ENCODE measurements at places on chromosomes 1 and 21.

GRCh38 chr1:183200451-183200850, 14.4 kb downstream of the LAMC2 start:
- DNase-seq = no peak

DNA sequence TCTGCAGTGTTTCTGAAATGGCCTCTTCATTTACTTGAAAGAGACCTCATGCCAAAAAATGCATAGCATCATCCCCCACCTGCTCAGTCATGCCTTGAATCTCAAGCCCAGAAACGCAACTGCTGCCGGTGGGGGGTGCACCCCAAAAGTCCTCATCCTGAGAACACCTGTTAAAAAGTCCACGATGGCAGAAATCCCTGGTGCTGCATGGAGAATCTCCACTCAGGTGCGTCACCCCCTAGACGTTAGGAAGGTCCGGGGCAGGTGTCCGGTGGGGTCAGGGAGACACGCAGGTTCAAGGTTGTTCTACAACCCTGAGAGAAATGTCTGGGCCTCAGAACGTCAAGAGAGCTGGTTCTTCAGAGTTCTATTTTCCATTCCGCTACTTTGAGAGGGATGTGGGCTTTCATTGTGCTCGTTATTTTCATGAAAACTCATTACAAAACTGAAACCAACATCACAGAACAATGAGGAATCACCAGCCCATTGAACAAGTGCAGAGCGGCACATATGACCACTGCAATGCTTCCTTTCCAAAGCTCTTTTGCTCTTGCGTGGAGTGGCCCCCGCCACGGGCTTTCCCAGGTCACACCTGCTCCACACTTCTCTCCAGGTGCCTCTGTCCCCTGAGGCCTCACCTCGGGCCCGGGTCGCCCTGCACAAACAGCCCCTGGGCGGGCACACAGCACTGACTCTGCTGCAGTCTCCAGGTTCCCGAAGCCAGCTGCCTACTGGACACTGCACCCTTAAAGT, 201.9 kb downstream of the TOMM20 start:
- peak; percentile 26 for DNase-seq

DNA sequence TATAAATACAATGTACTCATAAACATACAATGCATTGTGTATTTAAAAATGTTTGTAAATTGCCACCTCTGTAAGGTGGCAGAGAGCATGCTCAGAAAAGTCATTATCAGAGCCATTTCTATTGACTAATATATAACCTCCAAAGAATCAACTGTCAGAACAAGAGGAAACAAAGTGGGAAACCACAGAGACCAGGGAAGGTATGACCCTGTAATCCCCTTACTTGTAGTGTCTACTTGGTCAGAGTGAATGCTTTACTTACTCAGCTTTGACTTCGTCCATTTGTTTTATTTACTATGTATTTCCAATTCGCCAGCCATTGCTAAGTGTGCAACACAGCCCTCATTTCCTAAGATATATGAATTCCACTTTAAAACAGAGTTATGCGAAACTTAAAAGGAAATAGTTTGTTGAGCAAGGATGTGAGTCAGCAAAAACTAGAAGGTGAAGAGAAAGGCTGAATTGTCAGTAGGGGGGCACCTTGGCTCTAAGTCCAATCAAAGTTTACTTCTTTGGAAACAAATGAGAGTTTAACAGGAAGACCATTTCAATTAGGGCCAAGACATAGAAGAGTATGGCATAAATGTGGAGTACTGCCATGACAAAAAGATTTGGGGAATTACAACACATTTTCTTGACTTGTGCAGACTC, 671.7 kb upstream of the PTBP2 start:
- no peak for DNase-seq

GRCh38 chr1:174049514-174049913, 27.4 kb upstream of the RC3H1 start:
- DNase-seq = no peak

DNA sequence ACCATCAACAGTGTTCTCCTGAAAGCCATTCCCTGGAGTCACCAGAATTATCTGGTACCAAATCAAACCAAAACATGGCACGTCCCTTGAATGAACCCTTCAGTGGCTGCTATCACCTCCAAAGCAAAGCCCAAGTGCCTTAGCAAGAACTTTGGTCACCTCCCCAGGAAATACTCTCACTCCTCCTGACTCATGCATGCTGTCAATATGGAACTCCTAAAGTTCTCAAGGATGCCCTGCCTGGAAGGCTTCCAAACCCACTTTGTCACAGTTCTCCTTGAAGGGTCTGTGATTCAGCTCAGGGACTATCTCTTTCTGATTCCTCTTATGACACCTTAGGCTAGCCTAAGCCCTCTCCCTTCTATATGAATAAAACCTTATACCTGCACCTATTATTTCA, 146.1 kb upstream of the RUNX1 start:
- DNase-seq = no peak

DNA sequence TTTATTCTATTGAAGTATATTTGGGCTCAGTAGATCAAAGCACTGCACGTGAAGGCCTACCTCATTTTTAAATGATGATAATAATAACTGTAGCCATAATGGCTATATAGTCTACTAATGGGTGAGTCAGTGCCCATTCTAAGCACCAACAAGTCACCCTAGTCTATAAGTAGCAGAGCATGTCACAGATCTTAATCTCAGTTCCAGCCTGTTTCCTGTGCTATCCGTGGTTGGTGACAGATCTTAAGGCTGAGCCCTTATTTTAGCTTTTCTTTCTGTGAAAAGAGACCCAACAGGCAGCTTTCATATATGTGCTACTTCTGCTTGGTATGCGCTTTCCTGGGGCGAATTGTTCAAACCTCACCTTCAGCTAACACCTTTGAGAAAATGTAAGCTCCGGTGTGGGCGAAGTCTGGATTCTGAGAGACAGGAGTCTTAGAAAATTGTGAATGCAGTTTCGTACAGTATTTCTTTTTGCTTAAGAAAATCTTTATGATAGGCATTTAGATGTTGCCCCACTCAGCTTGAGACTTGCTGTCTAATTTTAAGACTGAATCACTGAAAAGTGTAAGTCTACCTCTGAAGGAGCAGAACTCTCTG, 59.6 kb downstream of the FMN2 start:
- DNase-seq = no peak

- DNase-seq = no peak
These were observed 10.7 kb upstream of the GPR153 start for GRCh38 chr1:6271554-6271953.

DNA sequence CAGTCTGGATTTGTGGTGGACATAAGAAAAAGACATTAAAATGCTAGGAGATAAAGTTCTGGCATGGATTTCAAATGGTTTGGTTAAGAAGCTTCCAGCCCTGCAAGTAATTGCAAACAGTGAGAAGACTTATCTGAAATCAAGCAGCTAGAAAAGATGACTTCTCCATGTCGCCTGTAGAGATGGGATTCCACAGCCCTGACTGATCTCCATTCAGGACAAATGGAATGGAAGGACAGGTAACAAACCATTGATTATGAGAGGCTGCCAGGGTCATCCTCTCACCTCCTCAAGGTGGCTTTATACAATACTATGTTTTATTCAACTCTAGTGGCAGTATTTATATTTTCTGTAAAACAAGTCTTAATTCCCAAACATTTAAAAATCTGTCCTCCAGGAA, 237.9 kb downstream of the HLX start:
- DNase-seq = no peak

DNA sequence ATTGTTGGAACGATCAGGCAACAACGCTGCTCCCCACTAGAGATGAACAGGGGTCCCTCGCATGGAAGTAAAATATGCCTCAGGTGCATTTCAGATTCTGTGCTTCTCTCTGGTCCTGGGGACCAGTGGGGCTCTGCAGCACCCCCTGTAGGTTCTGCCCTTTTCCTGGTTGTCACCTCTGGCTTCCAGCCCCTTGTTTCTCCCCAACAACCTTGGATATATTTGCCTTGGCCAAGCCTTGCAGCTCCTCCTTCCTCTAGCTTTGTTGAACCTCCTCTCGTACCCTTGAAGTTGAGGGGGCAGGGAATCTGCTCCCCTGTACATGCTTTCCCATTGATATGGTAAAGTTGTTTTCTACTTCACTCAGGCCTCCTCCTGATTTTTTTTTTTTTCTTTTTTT, 5.4 kb upstream of the RGSL1 start:
- no peak for DNase-seq

GRCh38 chr1:85638412-85638811, 57.9 kb downstream of the CCN1 start:
- DNase-seq = no peak

GRCh38 chr1:21518774-21519455, 9.7 kb downstream of the ALPL start:
- DNase-seq = no peak

DNA sequence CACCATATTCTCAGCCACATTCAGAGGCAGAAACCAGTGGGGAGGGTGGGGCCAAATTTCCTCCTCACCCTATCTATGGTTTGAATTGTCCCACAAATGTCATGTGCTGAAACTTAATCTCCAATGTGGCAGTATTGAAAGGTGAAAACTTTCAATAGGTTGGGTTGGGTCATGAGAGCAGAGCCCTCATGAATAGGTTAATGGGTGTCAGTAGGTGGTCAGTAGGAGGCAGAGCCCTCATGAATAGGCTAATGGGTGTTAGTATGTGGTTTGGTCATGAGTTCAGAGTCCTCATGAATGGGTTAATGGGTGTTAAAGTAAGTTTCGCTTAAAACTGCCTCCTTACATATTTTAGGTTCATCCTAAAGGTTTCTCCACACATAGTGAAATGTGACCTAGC, 170.0 kb downstream of the FCRL5 start:
- no peak for DNase-seq

- no peak for DNase-seq
These were observed 151.5 kb downstream of the ST6GALNAC5 start for GRCh38 chr1:77018761-77019160.

- no peak for DNase-seq
These were observed 30.4 kb downstream of the MAPKAPK2 start for GRCh38 chr1:206715120-206715519.

DNA sequence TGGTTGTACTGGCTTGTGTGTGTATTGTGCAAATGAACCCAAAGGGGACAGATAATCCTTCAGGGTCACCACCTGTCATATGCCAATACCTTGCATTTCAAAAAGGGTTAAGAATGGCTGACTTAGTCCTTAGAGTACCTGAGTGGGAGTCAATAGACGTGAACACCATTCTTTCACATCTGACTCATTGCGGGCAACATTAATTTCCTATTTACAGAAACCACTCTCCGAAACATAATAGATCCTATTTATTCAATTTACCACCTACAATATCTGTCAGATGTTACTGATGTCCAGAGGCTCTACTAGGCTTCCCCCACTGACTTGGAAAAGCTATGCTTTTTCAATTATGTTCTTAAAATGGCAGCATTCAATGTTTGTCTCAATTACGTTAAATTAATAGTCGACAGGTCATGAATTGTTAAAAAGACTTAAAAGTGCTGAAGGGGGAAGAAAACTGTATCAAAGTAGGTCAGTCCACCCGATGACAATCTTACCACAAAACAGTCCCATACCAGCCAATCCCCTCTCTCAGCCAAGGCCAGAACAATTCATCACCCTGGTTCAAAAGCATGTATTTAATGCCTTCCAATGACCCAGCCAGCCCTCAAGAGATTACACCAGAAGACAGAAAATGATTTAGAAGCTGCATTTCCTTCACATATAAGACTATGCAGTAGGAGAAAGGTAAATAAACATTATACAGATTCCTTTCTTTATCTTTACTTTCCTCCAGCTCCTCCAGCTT, 48.6 kb upstream of the PLA2G2C start:
- no peak for DNase-seq

GRCh38 chr1:33397125-33397506, 33.8 kb downstream of the PHC2 start:
- DNase-seq = no peak

DNA sequence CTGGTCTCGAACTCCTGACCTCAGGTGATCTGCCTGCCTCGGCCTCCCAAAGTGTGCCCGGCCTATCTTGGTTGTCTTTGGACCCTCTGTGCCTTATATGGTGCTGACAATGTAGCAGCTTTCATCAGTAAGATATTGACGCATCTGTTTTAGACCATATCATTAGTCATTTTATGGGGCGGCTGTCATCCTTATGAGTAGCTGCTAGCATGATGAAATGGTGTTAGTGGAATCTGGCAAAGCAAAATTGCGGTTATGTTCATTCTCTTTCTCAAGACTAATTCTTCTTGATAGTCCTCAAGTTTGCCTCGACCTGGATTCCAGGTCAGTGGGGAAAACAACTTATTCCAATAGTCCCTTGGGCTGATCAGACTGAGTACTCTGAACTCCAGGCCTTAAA, 199.9 kb downstream of the PRDM2 start:
- no peak for DNase-seq

- no peak for DNase-seq
These were observed 7.4 kb downstream of the RBM11 start for GRCh38 chr21:14223365-14223764.

- no peak for DNase-seq
These were observed 49.5 kb upstream of the TENT5C start for GRCh38 chr1:117556341-117556740.

GRCh38 chr1:114607223-114607622, 25.8 kb upstream of the BCAS2 start:
- no peak for DNase-seq

- no peak for DNase-seq
These were observed 32.0 kb downstream of the OLFM3 start for GRCh38 chr1:101964708-101965107.

DNA sequence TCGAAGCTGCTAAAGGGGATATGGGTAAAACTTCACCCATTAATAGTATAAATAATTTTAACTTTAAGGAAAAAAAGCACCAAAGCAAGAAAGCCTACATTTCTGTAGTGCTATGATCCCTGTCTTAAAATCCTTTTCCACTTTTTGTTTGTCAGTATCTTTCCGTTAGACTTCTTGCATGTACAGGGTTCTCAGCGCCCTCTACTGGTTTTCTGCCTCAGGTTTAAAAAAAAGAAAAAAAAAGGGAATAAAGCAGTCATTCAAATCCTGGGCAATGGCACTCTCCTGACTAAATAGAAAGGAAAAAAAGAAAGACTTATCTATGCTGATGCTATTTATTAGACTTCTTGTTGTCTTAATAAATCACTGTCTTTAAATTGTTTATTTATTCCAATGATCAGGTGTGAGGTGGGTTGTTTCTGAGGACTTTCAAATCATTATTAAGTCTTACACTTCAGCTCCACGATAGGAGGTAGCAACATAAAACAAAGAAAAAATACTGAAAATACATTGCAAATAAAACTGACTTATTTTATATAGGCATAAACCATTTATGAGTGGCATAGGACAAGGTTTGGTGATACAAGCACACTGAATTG, 475.4 kb upstream of the NR5A2 start:
- no peak for DNase-seq

- peak; percentile 13 for DNase-seq
These were observed 750 bp downstream of the SYNJ1 start for GRCh38 chr21:32726839-32727686.

- DNase-seq = no peak
These were observed 10.6 kb upstream of the MYSM1 start for GRCh38 chr1:58710190-58711085.

DNA sequence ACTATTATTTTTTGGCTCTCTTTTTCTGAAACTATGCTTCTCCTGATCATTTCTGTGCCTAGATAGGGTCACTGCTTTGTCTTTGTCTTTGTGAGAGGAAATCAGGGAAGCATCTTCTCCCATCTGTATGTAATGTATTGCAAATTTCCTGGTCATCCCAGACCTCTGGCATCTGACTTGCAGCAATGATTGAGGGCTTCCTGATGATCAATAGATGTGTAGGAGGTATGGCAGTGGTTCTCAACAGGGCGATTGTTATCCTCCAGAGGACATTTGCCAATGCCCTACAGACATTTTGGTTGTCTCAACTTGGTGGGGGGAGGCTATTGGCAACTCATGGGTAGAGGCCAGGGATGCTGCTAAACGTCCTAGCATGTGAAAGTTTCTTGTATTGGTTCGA, 64.7 kb downstream of the RGL1 start:
- DNase-seq = no peak

GRCh38 chr1:91784191-91784590, 101.8 kb downstream of the TGFBR3 start:
- DNase-seq = no peak
